ENCODE measurements at places on chromosomes 13 and 19. TPM values are rescaled to one million over a fixed set of nuclear protein-coding genes. Genes with fewer than 3 reads are reported as not detected.

KCNN4 gene
- total RNA-seq = 0.63 TPM

KCNJ14 gene
- 0.57 TPM for total RNA-seq

FGF21 gene
- not detected for total RNA-seq

SPACA4 gene
- not detected for total RNA-seq

SSC5D gene
- 3.1 TPM for total RNA-seq

OVOL3 gene
- total RNA-seq = 1.4 TPM

RASAL3 gene
- total RNA-seq = not detected

CDX2 gene
- not detected for total RNA-seq

SELENOW gene
- 219 TPM for total RNA-seq

ZNF610 gene
- 4.4 TPM for total RNA-seq

ZNF682 gene
- 11.7 TPM for total RNA-seq

NRTN gene
- 23.6 TPM for total RNA-seq

FPR2 gene
- not detected for total RNA-seq

DNA sequence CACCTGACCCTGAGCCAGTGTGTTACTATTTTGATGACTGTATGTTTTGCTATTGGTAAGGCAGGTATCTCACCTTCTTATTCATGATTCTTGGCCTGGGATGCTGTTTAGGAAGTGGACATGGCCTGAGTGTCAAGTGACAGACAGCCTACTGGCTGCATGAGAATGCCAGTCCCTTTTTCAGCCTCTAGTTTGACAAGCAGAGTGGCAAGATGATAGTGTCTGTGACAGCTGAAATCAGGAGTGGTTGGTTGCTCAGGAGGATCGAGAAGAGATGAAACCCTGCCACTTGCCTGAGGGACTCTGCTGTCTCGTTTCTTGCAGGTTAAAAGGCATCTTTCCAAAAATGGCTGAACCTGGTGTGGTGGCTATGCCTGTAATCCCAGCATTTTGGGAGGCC, 7.1 kb upstream of the ELOF1 start:
- no peak overlapping the region for H3K27ac ChIP-seq
- no peaks in the 10 kb centered on the region for H3K36me3 ChIP-seq
- H3K4me1 ChIP-seq = peaks cover 4% of the 10 kb centered on the region
- H3K27me3 ChIP-seq = no peaks in the 10 kb centered on the region
- H3K4me3 ChIP-seq = no peak overlapping the region
- no peak for DNase-seq

DNA sequence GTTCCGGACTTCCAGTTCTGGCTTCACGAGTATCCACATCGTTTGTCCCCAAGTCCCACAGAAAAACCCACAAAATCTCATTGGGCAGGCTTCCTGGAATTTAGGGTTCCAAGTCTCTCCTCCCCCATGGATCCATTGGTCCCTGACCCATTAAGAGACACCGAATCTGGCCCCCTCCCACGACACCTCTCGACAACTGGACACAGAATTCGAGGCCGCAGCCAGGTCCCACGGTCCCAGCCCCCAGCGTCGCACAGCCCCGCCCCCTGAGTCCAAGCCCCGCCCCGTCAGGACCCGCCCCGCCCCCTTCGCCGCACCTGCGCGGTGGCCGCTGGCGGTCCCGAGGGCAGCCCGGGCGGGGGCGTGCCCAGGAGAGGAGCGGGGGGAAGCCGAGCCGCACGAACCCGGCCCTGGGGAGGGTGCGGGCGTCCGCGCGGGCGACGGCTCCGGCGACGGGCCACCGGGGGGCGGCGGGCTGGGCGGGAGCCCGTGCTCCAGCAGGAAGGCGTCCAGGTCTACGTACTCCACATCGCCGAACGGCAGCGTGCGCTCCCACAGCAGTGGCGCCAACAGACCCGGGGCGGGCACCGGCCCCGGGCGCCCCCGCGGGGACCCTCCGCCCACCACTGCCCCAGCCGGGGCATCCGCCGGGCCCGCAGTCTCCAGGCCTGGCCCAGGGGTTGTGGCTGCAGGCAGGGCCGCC, 1.8 kb downstream of the DBP start:
- no peaks in the 10 kb centered on the region for H3K27me3 ChIP-seq
- peak overlapping the region; percentile 50 for H3K4me3 ChIP-seq
- H3K36me3 ChIP-seq = no peaks in the 10 kb centered on the region
- DNase-seq = peak; percentile 44

DNA sequence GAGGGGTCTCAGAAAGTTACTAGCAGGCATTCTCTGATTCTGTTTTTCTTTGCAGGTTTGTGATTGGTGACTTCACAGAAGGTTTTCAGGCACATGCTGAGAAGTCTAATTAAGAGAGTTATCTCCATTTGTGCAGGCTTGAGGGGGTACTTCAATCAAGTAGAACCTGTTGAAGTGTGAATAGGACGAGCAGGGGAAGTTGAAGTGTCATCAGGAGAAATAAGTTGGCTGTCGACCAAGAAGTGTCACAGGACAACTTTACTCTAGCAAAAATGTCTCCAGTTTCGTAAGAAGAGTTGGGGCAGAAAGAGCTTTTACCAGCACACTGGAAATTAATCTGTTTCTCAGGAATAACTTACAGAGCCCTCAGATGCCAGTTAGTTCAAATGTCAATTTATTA, 576.5 kb upstream of the SLITRK5 start:
- H3K36me3 ChIP-seq = no peaks in the 10 kb centered on the region
- peaks cover 5% of the 10 kb centered on the region for H3K4me1 ChIP-seq
- H3K4me3 ChIP-seq = no peak overlapping the region
- H3K27ac ChIP-seq = no peak overlapping the region
- DNase-seq = no peak
- H3K27me3 ChIP-seq = no peaks in the 10 kb centered on the region

GRCh38 chr19:57708641-57709361, at the start of gene ZNF154:
Gene ZNF154, minus strand, starts transcription at chr19:57709204. Its CDS starts 233 bp downstream, at chr19:57708971.
- DNase-seq = no peak
- H3K4me3 ChIP-seq = no peak within 1 kb of the TSS
- H3K27ac ChIP-seq = no peak within 1 kb of the TSS
- no peaks in the 10 kb centered on the region for H3K27me3 ChIP-seq
- H3K36me3 ChIP-seq = peaks cover 3% of the 10 kb centered on the region
- H3K4me1 ChIP-seq = no peaks in the 10 kb centered on the region

- no peaks in the 10 kb centered on the region for H3K27me3 ChIP-seq
- no peak overlapping the region for H3K4me3 ChIP-seq
- no peak overlapping the region for H3K27ac ChIP-seq
- H3K4me1 ChIP-seq = peaks cover 3% of the 10 kb centered on the region
- DNase-seq = no peak
Observed at GRCh38 chr13:44573071-44573470, 3.1 kb downstream of the TSC22D1 start.

GRCh38 chr19:10602330-10603083, 15.4 kb upstream of the AP1M2 start:
- no peaks in the 10 kb centered on the region for H3K27me3 ChIP-seq
- peaks cover 9% of the 10 kb centered on the region for H3K4me1 ChIP-seq
- H3K27ac ChIP-seq = peak overlapping the region; percentile 64
- peak overlapping the region; percentile 99 for H3K4me3 ChIP-seq
- no peaks in the 10 kb centered on the region for H3K36me3 ChIP-seq

GRCh38 chr19:14004619-14005348, 1.3 kb downstream of the RFX1 start:
- H3K27ac ChIP-seq = no peak overlapping the region
- no peaks in the 10 kb centered on the region for H3K27me3 ChIP-seq
- H3K4me3 ChIP-seq = no peak overlapping the region
- H3K4me1 ChIP-seq = no peaks in the 10 kb centered on the region

DNA sequence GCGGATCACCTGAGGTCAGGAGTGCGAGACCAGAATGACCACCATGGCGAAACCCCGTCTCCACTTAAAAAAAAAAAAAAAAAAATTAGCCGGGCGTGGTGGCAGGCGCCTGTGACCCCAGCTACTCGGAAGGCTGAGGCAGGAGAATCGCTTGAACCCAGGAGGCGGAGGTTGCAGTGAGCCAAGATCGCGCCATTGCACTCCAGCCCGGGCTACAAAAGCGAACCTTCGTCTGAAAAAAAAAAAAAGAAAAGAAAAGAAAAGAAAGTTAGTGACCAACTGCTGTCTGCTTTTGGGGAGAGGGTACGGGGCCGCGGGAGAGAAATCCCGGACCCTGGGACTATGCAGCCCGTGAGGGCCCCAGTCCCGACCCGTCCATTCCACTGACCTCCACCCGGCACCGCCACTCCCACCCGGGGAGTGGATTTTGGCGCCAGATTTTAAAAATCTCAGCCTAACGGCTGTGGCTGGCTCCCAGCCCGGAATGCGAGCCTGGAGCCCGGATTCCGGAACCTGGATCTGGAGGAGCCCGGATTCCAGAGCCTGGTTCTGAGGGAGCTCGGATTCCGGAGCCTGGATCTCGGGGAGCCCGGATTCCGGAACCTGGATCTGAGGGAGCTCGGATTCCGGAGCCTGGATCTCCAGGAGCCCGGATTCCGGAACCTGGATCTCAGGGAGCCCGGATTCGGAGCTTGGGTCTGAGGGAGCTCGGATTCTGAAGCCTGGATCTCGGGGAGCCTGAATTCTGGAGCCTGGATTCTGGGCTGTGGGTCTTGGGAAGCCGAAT, 6.1 kb upstream of the LMNB2 start:
- H3K27ac ChIP-seq = no peak overlapping the region
- no peak overlapping the region for H3K4me3 ChIP-seq
- peak; percentile 59 for DNase-seq
- no peaks in the 10 kb centered on the region for H3K27me3 ChIP-seq

DNA sequence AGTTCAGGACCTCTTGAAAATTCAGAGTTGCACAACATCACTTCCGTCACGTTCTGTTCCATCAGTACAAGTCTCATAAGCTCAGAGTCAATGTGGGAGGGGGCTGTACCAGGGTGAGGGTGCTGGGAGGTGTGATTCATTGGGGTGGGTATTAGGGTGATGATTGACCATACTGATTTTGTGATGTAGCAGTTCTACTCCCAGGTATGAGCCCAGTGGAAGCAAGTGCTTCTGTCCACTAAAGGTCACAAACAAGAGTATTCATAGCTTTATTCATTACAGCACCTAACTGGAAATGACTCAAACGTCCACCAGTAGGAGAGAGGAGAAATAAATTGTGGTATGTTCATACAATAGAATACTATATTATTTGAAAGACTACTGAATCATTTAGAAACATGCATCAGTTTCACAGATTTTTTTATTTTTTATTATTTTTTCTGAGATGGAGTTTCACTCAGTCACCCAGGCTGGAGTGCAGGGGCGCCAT, 12.1 kb upstream of the UPF3A start:
- DNase-seq = no peak
- peaks cover 72% of the 10 kb centered on the region for H3K36me3 ChIP-seq
- H3K4me3 ChIP-seq = no peak overlapping the region
- no peaks in the 10 kb centered on the region for H3K4me1 ChIP-seq

DNA sequence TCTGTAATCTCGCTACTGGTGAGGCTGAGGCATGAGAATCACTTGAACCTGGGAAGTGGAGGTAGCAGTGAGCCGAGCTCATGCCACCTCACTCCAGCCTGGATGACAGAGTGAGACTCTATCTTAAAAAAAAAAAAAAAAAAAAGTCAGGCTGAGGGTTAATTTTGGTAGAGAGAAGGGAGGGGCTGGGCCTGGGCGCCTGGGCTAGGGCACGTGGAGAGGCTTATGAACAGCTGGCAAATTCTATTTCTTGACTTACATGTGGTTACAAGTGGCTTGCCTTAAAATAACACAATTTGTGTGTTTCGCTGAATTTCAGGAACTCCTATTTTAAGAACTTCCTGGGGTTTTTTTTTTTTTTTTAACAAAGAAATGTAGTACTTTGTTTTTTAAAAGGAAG, 47.6 kb upstream of the MAP3K10 start:
- no peak overlapping the region for H3K4me3 ChIP-seq
- H3K36me3 ChIP-seq = no peaks in the 10 kb centered on the region
- no peak overlapping the region for H3K27ac ChIP-seq
- no peaks in the 10 kb centered on the region for H3K27me3 ChIP-seq
- peaks cover 11% of the 10 kb centered on the region for H3K4me1 ChIP-seq

DNA sequence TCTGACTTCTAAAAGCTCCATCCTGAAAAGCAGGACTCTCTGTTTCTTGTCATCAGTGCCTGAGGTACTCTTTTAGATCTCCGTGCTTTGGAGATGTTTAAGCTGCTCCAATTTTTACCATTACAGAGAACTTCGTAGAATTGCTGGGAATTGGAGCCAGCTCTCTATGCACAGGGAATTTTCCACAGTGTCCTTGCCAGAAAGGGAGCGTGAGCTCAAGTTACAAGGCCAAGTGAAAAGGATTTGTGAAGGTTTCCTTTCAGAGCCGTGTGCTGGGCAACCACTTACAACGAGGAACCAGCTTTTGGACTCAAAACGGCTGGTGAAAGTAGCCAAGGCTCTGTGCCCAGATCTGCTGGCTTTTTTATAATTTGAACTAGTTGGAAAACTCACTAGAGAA, 82.6 kb downstream of the NUFIP1 start:
- no peak overlapping the region for H3K4me3 ChIP-seq
- peak; percentile 52 for DNase-seq

GRCh38 chr13:113342820-113343691, 20.9 kb downstream of the GRTP1 start:
- no peaks in the 10 kb centered on the region for H3K27me3 ChIP-seq
- H3K27ac ChIP-seq = no peak overlapping the region
- DNase-seq = no peak
- H3K4me3 ChIP-seq = no peak overlapping the region
- H3K4me1 ChIP-seq = no peaks in the 10 kb centered on the region

- no peaks in the 10 kb centered on the region for H3K36me3 ChIP-seq
- H3K4me1 ChIP-seq = no peaks in the 10 kb centered on the region
- H3K4me3 ChIP-seq = no peak overlapping the region
- no peaks in the 10 kb centered on the region for H3K27me3 ChIP-seq
- H3K27ac ChIP-seq = no peak overlapping the region
- DNase-seq = no peak
Observed at GRCh38 chr13:31864307-31864706, 125.0 kb downstream of the RXFP2 start.

DNA sequence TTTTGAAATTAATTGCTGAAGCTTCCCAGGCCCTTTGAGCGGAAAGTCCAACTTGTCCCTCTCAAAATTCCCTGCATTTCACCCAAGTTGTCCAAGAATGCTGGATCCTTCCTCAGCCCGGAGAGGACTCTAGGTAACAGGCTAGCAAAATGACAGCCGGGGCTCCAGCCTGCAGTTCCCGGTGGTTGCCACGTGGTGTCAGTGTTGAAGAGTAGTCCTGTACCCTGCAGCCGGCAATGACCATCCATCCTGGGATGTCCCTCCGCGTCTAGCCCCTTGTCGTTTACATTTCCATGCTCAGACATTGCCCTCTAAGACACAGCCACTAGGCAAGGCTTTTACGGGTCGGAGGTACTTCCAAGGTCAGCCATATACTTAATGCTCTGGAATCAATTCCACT, 31.4 kb upstream of the MTIF3 start:
- H3K4me1 ChIP-seq = no peaks in the 10 kb centered on the region
- peak; percentile 57 for DNase-seq
- H3K27me3 ChIP-seq = peaks cover 2% of the 10 kb centered on the region
- H3K4me3 ChIP-seq = no peak overlapping the region

DNA sequence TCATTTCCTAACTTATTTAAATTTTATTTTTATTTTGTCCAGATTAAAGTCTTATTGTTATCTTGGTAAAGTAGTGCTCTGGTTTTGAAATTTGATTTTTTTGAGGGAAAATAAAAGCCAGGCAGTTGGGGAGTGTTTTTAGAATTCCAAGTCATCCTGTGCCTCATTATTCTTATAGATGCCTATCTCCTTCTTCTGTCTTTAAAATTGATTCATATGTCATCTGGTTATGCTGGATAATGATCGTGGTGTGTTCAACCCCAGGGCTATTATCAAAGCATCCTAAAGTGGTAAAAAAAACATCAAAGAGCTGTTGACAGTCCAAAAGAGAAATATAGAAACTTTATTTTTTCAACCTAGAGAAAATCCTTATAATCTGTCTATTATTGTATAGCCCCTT, 6.0 kb upstream of the FNDC3A start:
- no peak overlapping the region for H3K4me3 ChIP-seq
- no peak for DNase-seq
- H3K36me3 ChIP-seq = no peaks in the 10 kb centered on the region
- H3K27me3 ChIP-seq = no peaks in the 10 kb centered on the region
- H3K4me1 ChIP-seq = no peaks in the 10 kb centered on the region

GRCh38 chr19:51020988-51021651, 1.6 kb upstream of the KLK10 start:
- no peaks in the 10 kb centered on the region for H3K36me3 ChIP-seq
- DNase-seq = no peak
- peaks cover 10% of the 10 kb centered on the region for H3K27me3 ChIP-seq
